ENCODE measurements at places on chromosomes 16 and 17. TPM values are rescaled to one million over a fixed set of nuclear protein-coding genes. Genes with fewer than 3 reads are reported as not detected.

GRCh38 chr17:28071891-28072606 lies 29.6 kb downstream of the NLK start:
- no peak for DNase-seq

DNA sequence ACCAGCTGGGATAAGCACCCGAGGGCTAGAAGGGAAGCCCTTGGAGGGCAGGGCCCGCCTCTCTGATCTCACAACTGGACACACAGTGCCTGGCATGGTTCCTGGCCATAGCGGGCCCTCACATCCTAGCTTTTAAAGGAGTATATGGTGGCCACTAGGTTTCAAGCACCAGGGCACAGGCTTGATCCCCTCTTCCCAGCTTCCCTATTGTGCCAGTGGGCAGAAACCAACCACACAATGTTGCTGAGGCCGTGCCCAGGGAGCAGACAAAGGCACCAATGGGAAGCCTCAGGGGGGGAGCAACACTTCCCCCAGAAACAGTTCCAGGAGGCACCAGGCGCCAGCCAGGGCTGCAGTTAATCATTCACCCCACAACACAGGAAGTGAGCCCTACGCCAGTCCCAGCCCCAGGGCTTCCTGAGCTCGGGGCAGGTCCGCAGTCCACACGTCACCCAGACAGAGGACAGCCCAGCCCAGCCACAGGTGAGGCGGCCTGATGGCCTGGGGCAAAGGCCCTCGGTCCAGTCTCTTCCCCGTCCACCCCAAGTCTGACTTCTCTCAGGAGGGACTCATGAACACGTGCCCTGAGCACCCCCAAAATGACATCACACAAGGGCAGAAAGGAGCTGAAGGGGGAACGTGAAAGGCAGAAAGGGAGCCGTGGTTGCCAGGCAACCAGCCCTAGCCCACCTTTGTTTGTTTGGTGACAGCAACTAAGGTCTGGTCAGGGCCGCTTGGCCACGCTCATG lies 12.8 kb downstream of the SMIM5 start:
- no peak for DNase-seq

DNA sequence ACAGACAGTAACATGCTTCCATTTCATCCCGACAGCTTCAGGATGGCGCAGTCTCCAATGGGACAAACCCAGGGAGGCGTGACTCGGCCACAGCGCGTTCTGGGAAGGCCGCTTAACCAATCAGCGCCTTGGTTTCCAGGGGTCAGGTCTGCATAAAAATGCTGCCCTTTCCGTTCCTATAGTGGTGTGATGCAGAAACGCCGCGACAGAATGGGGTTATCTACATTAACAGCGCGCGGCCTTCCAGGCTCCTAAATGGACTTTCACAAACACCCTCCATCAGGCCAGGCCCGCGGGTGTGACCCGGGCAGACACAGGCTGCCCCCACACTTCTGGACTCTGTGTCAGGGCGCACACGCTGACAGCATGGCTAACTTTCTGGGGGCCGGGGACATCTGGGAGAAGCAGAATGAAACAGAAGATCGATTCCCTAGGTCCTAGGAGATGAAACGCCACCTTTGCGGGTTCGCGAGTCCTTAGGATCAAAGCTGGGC lies 792 bp downstream of the TMEM231 start:
- no peak for DNase-seq

DNA sequence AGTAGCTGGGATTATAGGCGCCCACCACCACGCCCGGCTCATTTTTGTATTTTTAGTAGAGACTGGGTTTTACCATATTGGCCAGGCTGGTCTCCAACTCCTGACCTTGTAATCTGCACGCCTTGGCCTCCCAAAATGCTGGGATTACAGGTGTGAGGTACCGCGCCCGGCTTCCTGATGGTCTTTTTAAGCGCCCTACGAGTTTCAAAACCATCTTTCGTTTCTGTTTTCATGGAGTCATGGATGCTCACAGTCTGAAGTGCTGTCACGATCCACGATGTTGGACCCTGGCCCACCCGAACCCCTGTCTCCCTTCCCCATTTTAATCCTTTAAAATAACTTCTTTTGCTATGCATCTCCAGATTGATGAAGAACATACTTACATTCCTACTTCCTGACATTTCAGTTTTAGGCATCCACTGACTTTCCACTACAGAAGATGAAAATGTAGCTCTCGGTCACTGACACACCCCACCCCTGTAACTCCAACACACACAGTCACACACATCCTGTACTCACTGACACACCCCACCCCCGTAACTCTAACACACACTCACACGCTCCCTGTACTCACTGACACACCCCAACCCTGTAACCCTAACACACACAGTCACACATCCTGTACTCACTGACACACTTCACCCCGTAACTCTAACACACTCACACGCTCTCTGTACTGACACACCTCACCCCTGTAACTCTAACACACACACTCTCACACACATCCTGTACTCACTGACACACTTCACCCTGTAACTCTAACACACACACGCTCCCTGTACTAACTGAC lies 22.6 kb upstream of the WDR45B start:
- DNase-seq, result no peak

Gene FBXO39
- 0.48 TPM for total RNA-seq

Gene SPIRE2
- total RNA-seq, result 3.4 TPM

- no peak for DNase-seq
Measured at GRCh38 chr16:4288148-4288921, 15.5 kb upstream of the TFAP4 start.

- DNase-seq, result no peak
Measured at GRCh38 chr16:83934684-83934977, 18.4 kb upstream of the OSGIN1 start.

GRCh38 chr16:23282568-23282967 lies 19.5 kb upstream of the SCNN1B start:
- DNase-seq, result no peak

Gene KRTAP16-1
- not detected for total RNA-seq

DNA sequence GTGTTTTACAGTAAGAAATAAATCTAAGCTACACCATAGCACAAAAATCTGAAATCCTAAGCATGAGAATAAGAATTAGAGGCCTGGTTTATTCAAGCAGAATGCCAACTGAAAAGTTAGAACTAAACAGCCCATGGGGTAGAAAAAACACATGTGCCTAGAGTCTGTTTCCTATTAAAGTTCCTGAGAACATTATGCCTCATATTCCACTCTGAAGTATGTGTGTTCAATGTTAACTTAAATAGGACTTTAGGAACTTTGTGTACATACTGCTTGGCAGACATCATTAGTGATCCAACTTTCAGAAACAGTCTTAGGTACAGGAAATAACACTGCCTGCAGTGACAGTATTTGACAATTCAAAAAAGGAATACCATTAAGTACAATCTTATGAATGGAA lies 18.2 kb downstream of the HEATR6 start:
- DNase-seq, result no peak

DNA sequence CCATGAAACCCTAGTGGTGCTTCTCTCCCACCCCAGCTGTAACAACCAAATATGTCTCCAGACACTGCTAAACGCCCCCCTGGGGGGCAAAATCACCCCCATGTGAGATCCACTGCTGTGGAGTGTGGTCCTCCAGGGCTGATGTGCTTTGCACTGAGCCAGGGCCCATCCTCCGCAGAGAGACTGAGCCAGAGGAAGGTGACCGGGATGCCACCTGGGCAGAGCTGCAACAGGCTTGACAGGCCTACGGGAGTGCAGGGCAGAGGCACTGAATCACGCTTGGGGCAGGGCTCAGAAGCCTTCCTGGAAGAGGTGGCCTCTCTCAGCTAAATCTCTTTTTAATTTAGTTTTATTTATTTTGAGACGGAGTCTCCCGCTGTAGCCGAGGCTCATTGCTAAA lies 4.4 kb downstream of the GJD3 start:
- DNase-seq, result no peak

Gene SPNS3
- 0.27 TPM for total RNA-seq

DNA sequence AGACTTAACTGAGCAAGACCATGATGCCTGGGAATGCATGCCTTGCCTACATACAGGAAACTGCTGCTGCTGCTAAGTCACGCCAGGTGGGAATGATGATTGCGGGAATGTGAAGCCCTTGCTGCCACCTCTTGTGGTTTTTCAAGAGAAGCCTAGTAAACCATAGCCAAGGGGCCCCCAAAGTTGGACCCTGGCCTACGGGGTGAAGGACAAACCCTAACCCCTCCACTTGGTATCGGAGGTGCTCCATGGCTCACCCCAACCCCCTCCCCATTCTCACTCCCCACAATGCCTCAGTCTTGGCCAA lies 233.9 kb downstream of the ZNF423 start:
- no peak for DNase-seq

- DNase-seq, result no peak
Measured at GRCh38 chr16:56102183-56102686, 89.1 kb upstream of the GNAO1 start.

Gene TMEM235
- not detected for total RNA-seq

Measured in esophagus squamous epithelium (tissue), 5 donors.